Airway epithelial cell (primary cell): ENCODE measurements at places on chromosomes 3 and 15. TPM values are rescaled to one million over a fixed set of nuclear protein-coding genes. Genes with fewer than 3 reads are reported as not detected.

The GOLGA6A gene
- total RNA-seq: not detected in 2 replicates

The CALML4 gene
- total RNA-seq: 0.84 and 0.85 TPM in 2 replicates

The ALS2CL gene
- 49.5 and 57.3 TPM in 2 replicates for total RNA-seq

The SEMA4B gene
- total RNA-seq: 171 and 185 TPM in 2 replicates

The ISG20 gene
- total RNA-seq: 8.8 and 14.3 TPM in 2 replicates

The PLOD2 gene
- 44.8 and 50.0 TPM in 2 replicates for total RNA-seq

The NCK1 gene
- total RNA-seq: 34.8 and 47.8 TPM in 2 replicates

The MYZAP gene
- 3.5 and 5.1 TPM in 2 replicates for total RNA-seq

The ASB14 gene
- not detected in 2 replicates for total RNA-seq

The CIB2 gene
- 4.5 and 9.4 TPM in 2 replicates for total RNA-seq

The DLL4 gene
- total RNA-seq: 0.35 TPM in 1 of 2 replicates, not detected in the other

The CYP1A2 gene
- not detected in 2 replicates for total RNA-seq

The GOLGA8H gene
- total RNA-seq: 0.07 TPM in 1 of 2 replicates, not detected in the other

The CYP8B1 gene
- not detected in 2 replicates for total RNA-seq

The TLR9 gene
- total RNA-seq: 0.07 TPM in 1 of 2 replicates, not detected in the other

The TUBGCP5 gene
- 12.1 and 12.4 TPM in 2 replicates for total RNA-seq

The SEMA3B gene
- total RNA-seq: 3.9 and 5.4 TPM in 2 replicates

The CHRM5 gene
- not detected in 2 replicates for total RNA-seq

The SLC28A1 gene
- total RNA-seq: not detected in 2 replicates

The IQCF5 gene
- not detected in 2 replicates for total RNA-seq

The RNU5B-1 gene
- not detected in 2 replicates for total RNA-seq

The RAP2B gene
- total RNA-seq: 28.1 and 29.7 TPM in 2 replicates

The CCR2 gene
- not detected in 2 replicates for total RNA-seq

The ECE2 gene
- not detected in 2 replicates for total RNA-seq

The IL20RB gene
- total RNA-seq: 46.2 and 56.7 TPM in 2 replicates

The ITGA11 gene
- 0.60 and 0.92 TPM in 2 replicates for total RNA-seq

The MAGEF1 gene
- total RNA-seq: 29.7 and 36.9 TPM in 2 replicates

The RMDN3 gene
- total RNA-seq: 22.3 and 29.5 TPM in 2 replicates

The CKMT1B gene
- 86.0 and 112 TPM in 2 replicates for total RNA-seq

The EHHADH gene
- 5.4 and 6.1 TPM in 2 replicates for total RNA-seq

The PIGZ gene
- 3.5 and 9.7 TPM in 2 replicates for total RNA-seq

The HES1 gene
- 95.4 and 109 TPM in 2 replicates for total RNA-seq

The C3orf52 gene
- 7.2 and 8.8 TPM in 2 replicates for total RNA-seq

The CILP gene
- total RNA-seq: 0.28 and 0.49 TPM in 2 replicates

The SRP14 gene
- 240 and 261 TPM in 2 replicates for total RNA-seq

The PLA2G4B gene
- total RNA-seq: 18.6 and 21.8 TPM in 2 replicates

The TMEM108 gene
- total RNA-seq: not detected in 2 replicates

The SNX33 gene
- 17.5 and 28.3 TPM in 2 replicates for total RNA-seq

The HRG gene
- not detected in 2 replicates for total RNA-seq
